ENCODE measurements at places on chromosomes 11 and 22.

- no peak for DNase-seq
Measured at GRCh38 chr11:44634401-44635281, 69.2 kb downstream of the CD82 start.

GRCh38 chr22:19787849-19788141 is 27.2 kb downstream of the TBX1 start:
- DNase-seq: no peak

DNA sequence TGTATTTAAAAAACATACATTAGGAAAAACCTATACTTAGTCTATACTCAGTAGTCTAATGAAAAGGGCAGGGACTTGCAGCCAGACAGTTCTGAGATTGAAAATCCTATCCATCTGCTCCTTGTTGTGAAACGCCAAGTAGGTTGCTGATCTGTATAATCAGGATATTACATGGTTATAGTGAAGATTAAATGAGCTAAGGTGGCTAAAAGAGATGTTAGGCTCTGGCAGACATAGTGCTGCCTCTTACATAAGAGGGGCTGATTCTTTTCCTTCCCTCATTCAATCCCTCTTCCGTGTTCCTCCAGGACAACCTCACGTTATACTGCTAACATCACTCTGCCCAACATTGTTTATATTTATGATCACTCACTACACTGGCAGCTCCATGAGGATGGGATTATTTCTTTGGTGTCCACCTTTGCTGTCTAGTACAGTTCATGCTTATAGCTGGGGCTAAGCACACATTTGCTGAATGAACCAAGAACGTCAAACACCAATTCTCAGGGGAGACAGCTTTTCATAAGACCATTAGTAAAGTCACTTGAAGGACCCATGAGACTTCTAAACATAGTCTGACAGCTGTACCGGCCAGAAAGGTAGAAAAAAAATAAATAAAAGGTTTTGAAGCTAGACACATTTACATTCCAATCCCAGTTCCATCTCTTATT is 46.3 kb downstream of the GAB2 start:
- DNase-seq: no peak

GRCh38 chr11:101401245-101401644 is 182.6 kb downstream of the TRPC6 start:
- no peak for DNase-seq

DNA sequence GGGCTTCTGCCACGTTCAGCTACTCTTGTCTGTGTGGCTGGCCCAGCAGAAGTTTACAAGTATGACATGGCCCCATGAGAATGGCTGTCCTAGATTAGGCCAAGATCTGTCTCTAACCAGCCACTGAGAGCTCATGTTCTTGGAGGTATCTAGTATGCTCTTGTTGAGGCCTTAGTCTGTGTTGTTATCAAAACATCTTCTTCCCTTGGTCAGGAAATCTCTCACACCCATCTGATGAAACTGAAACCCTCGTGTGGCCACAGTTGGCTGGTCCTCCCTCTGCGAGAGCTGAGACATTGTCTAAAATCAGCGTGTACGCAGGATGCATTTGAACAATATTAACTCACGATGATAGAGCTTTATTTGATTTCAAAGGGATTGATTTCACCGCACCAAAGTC is 109.0 kb upstream of the NNMT start:
- DNase-seq: no peak

DNA sequence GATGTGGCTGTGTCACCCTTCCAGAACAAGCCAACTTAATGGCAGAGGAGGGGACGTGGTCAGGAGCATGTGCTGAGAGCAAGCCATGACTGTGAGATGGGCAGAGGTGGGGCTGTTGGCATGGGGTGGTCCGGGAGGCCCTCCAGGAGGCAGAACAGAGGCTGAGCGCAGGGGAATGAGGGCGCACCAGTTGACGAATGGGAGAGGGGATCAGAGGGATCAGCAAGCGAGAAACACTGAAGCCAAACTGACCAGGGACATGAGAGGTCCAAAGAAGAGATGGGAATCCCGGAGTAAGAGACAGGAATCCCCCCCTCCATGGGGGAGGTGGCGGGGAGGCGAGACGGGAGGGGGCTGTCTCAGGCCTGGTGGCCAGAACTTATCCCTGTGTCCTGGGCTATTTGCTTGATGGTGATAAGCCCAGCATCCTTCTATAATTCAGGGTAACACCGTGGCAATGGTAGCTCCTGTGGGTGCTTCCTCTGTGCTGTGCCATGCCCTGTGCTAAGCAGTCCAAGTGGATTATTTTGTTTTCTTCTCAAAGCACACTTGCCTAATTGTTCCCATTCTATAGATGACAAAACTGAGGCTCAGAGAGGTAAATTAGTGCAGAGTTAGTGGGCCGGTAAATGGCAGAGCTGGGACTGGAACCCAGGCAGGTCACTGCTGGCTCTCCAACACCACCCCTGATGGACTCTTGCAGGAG is 83.4 kb upstream of the SHISAL1 start:
- DNase-seq: no peak

DNA sequence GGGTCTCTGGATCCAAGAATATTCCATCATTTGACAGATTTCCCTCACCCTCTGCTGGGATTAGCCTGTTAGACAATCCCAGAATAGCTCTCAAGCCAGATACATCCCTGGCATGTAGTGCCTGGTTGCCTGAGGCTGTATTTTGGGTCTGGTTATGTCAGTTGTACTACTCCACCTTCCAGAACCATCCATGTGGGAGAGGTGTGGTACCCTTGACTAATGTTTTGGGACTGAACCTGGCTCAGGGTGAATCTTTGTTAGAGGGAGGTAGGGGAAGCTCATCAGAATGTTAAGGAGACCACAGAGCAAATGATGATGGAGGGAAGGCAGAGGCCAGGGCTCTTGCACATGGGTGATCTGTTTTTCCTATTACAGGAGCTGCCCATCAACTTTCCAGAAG is 5.2 kb downstream of the C11orf52 start:
- no peak for DNase-seq

DNA sequence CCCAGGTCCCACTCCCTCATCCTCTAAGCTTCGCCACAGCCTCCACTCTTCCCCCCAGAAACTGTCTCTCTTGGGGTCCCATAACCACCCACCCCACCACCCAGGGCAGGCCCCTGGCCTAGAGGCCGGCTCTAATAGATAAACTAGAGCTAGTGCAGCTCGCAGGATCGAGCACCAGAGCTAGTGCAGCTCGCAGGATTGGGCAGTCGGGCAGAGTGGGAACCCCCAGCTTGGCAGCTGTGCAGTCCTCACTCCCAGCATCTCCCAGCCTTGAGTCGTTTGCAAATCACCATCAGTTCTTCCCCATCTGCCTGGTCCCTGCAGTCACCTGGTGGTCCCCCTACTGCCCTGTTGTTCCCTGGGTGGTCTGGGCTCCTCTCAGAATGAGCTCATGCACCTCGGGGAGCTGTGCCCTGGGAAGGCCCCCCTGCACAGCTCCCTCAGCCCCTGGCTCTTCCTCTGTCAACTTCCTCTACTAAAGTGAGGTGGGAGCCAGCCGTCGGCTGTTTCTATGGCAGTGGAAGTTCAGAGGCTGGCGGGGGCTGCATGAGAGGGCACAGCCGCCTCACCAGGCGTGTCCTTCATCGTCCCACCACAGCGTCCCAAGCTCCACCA is 15.5 kb upstream of the SHANK2 start:
- DNase-seq: no peak

DNA sequence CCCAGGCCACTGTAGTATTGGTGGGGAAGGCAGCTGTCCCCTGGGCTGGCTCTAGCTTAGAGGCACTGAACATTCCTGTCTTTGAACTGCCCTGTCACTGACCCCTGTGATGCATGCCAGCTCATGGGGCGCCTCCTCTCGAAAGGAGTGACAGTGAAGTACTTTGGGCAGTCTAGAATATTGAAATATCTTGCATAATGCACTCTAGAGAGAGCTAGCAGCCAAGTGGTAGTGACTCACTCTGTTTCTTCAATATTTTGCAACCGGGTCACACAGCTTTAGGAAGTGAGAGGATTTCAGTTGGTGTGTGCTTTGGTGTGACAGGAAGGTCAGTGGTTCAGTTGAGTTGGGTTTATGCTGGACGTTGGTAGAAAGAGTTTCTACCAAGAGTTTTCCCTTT is 35.5 kb upstream of the ST14 start:
- DNase-seq: peak; percentile 9

- DNase-seq: no peak
Measured at GRCh38 chr11:35454362-35454761, 35.0 kb upstream of the SLC1A2 start.

- DNase-seq: peak; percentile 52
Measured at GRCh38 chr11:57458410-57459163, 1.7 kb upstream of the RTN4RL2 start.

DNA sequence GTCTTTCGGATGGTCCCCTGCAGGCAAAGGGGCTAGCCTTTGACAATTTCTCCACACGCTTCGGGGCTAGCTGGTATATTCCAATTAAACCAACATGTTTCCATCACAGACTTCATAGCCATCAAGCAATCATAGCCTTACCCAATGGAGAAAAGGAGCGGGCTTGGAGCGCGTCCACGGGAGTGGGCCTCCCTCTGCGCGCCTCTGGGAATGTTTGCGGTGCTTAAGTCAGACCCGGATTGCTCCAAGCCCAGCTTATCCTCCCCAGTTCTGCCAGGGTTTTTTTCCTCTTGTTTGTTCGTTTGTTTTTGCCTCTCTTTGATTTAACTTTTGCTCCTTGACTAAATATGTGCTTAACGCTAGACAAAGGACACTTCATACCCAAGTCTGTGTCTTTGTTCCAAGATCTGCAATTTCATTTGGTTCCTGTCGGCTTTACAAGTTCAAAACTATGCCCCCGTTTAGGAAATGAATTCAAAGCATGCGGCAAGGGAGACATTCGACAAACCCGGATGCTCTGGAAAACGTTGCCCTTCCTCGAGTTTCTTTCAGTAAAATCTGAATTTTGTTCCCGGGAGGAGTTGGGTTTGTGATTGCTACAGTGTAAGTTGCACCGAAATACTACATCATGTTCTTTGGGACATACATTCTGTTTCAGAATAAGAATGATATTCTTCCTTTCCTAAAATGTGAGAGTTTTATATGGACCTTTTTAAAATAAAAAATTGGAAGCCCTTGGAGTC is 1.0 kb upstream of the GLB1L2 start:
- no peak for DNase-seq

GRCh38 chr11:130422251-130422995 is 6.0 kb downstream of the ADAMTS8 start:
- no peak for DNase-seq

- DNase-seq: no peak
Measured at GRCh38 chr11:72454791-72455190, 20.5 kb upstream of the CLPB start.

- no peak for DNase-seq
Measured at GRCh38 chr11:5574654-5575053, 6.0 kb upstream of the OR52B6 start.

GRCh38 chr11:57457643-57458023 is 2.7 kb upstream of the RTN4RL2 start:
- no peak for DNase-seq

- DNase-seq: no peak
Measured at GRCh38 chr22:43425976-43426785, 14.4 kb downstream of the MPPED1 start.

GRCh38 chr11:10914050-10914449 is 56.2 kb upstream of the ZBED5 start:
- DNase-seq: no peak

DNA sequence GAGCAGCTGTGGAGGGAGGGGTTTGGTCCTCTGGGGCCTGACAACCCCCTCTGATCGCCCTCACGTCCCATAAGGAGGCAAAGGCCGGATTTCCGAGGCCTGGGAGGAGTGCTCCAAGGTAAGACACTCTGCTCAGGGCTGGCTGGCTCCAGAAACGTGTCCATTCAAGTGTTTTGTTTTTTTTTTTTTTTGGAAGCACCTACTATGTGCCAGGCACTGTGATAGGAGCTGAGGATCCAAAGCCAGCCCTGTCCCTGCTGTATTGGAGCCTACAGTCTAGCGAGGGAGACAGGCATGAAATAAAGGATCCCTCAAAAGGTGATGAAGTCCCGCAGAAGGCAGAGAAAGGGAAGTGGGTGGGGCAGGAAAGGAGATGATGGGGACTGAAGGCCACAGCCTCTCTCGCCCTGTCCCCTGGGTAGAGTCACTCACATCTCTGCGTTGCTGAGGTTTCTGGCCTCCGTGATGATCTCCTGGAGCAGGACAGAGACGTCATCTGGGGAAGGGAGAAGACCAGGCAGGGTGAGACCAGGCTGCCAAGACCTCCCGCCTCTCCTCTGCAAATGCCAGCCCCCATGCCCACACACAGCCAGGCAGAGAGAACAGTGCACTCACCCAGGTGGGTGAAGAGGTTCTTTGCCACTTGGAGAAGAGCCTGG is 89.2 kb downstream of the PDE2A start:
- DNase-seq: peak; percentile 4

DNA sequence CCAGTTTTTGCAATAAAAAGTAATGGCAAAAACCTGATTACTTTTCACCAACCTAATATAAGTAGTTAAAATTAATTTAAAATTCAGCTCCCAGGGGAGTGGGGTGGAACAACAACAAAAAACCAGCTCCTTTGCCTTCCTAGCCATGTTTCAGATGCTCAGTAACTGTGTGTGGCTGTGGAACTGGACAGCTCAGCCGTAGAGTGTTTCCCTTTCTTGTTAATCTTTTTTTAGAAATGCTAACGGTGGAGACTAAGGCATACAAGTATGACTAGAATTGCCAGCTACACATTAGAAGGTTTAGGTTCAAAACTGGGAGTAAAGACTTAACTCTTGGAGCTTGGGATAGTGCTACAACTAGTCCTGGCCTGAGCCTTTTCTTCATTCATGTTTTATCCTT is 45.0 kb downstream of the PPP6R3 start:
- no peak for DNase-seq

DNA sequence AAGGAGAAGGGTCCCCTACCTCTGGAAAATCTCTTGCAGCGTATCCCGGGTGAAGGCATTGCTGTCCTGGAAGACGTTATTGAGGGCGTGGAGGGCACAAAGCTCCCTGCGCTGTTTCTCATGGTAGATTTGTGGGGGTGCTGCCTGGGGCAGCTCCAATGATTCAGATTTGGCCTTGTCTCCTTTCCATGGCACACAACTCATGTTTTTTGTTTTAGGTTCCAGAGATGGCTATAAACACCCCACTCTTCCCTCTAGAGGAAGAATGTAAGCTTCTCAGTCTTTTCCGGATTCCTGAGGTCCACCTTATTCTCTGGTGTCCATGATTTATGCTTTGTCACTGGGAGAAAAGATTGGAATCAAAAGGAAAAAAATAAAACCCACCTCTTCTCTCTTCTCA is 959 bp downstream of the JOSD1 start:
- DNase-seq: no peak

DNA sequence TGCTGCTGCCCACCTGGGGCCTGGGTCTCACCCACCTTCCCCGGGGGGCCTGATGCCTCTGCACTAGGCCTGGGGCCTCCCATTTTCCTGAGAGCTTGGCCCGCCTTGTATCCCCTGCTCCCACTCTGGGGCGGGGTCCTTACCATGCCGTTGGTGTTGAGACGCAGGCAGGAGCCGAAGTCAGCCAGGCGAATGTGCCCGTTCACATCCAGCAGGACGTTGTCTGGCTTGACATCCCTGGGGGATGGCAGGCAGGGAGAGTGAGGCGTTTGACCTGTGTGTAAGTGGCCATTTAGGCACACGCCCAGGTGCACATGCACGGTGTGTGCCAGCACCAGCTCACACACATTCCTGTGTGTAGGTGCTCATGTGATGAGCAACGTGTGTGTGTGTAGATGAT is 5.1 kb downstream of the CDC42BPG start:
- DNase-seq: no peak

All from CD4-positive, alpha-beta T cell treated with Interleukin-10 for 1 hour (primary cell).